ENCODE measurements at places on chromosomes 6 and 20.

DNA sequence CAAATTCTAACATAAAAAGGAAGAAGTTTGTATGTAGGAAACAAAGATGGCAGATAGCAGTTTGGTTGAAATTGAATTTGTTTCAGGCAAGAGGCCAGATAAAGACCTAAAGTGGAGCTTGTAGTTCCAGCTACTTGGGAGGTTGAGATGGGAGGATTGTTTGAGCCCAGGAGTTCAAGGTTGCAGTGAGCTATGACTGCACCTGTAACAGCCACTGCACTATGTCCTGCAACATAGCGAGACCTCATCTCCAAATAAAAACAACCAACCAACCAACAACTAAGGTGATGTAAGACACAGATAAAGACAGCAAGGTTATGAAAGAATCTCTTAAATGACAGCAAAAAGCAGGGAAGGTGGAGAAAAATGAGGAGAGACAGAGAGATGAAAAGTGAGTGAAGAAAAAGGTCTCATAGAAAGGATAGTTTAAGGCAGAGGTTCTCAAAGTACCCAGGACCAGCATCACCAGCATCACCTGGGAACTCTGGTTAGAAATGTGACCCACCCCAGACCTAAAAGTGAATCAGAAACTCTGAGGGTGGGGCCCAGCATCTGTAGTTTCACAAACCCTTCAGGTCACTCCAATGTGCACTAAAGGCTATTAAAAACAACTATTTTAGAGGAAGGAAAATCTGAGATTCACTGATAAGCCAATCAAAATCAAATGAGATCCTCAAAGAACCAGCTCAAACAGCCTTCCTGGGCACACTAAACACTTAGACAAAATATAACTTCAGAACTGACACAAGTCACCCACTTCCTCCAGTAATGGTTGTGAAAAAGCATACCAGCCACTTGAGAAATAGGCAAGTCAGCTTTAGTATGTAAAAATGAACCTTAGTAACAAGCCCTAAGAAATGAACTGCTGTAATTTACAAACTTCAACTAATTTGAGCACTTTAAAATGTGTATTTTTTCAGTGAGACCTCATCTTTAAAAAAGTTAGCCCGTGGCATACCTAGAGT lies 57.6 kb downstream of the FAM184A start:
- DNase-seq = no peak

DNA sequence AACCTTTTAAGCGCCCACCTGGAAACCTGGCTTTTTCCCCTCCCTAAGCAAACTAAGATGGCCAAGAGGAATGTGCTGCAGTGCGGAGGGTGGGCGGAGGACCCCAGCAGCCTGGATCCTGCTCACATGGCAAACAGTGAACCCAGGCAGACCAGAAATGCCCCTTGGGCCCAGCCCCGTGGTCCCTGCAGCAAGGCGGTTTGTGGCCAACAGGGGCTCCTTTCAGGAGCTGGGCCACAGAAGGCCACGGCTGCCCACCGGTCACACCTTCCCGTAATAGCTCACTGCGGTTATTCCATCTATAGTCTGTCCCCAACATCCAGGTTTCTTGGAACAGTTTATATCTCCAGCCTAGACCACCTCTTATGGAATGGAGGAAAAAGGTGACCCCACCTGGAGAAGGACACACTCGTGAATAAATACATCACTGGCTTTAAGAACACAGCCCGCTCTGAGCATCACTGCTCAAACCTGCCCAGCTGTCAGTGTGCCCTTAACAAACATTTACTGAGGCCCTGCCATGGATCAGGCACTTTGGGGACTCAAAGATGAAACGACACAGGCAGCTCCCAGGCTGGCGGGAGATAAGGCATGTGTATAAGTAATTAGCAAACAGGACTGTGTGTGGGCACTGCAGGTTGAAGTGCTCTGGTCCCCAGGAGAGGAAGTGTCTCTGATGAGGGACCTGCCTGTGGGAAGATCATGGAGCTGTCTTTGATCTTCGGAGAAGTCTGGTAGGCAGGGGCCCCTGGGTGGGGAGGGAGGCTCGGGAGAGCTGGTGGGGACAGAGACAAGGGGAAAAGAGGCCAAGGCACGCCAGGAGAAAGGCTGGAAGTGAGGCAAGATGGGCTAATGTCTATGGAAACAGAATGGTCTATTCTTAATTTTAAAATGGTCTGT lies 3.2 kb upstream of the TUBB1 start:
- no peak for DNase-seq

DNA sequence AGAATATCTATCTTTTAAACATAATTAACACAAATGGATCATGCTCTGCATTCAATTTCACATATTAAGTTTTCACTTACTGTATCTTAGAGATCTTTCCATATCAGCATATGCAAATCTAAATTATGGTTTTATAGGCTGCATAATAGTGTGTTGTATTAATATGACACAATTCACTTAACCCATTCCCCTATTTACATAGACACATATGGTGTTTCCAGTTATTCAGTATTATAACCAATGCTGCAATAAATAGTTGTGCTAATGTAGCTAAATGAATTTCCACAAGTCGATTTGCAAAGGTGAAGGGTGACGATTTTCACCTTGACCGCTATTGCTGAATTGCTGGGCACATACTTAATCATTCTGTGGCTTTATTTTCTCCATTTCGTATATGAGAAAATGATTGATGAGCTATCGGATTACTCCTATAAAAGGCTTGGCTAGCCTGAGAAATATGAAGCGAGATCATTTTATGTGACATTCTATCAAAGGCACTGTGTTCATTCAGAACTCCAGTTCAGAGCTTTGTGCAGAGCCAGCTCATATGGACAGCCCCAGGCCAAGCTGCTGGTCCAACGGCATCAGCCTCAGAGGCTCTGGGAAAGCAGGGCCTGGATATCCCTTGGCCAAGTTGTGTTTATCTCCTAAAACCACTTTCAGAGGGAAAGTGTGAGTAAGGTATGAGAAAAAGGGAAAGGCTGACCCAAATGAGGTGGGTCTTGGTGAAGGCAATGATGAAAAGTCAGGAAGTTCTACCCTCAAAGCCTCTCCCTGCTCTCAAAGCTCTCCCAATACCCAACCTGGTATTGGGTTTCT lies 50.8 kb downstream of the GFOD1 start:
- no peak for DNase-seq

- peak; percentile 80 for DNase-seq
Measured at GRCh38 chr6:7267466-7268091, 45.4 kb downstream of the SSR1 start.

- DNase-seq = peak; percentile 8
Measured at GRCh38 chr20:61429458-61430227, 177.6 kb downstream of the CDH4 start.

DNA sequence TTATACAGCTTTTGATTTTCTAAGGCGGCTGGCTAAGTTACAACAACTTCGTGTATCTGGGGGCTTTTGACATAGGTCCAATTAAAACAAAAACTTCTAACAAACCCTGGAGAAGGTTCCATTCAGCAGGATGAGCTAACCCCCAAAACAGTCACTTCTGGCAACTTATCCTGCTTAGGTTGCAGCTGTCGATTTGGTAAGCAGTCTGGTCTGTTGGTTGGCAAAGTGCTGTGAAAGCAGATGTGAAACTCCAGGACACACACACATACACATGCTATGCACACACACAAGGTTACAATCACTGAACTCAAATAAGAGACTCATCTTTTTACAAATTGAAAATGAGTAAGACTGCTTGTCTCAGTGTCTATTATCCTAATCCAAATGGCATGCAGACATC lies 119.0 kb upstream of the STMND1 start:
- no peak for DNase-seq

DNA sequence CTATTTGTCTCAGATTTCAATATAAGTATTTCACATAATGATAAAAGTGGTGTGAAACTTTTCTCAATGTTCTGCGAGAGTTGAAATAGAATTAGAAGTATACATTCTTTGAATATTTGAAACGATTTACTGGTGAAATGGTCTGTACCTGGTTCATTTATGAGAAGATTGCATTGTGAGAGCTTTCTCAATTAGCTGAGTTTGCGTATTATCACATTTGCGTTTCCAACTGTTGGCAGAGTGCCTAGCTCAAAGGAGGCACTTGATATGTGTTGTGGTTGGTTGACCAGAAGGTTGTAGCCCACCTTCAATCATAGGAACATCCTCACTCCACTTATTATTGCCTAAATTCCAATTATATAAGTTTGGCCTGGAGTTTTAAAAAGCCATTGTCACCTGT lies 58.8 kb upstream of the EXOC2 start:
- no peak for DNase-seq

- DNase-seq = no peak
Measured at GRCh38 chr6:39610221-39610620, 115.0 kb downstream of the KIF6 start.

DNA sequence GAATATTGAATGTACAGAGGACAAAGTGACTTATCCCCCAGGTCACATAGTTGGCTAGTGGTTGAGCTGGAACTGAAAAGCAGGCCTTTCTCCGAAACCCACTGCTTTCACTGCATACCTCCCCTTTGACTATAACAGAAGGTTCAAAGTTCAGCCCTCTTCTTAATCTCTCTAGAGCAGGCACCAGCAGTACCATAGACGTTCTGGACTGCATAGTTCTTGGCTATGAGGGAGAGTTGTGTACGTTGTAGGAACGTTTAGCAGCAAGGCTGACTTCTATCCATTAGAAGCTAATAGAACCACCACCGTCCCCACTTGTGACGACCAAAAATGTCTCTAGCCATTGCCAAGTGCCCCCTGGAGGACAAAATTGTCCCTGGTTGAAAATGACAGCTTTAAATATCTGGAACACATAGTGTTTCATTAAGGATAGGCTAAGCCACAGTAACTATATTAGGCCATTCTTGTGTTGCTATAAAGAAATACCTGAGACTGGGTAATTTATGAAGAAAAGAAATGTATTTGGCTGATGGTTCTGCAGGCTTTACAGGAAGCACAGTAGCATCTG lies 123.8 kb upstream of the MTHFD1L start:
- no peak for DNase-seq

DNA sequence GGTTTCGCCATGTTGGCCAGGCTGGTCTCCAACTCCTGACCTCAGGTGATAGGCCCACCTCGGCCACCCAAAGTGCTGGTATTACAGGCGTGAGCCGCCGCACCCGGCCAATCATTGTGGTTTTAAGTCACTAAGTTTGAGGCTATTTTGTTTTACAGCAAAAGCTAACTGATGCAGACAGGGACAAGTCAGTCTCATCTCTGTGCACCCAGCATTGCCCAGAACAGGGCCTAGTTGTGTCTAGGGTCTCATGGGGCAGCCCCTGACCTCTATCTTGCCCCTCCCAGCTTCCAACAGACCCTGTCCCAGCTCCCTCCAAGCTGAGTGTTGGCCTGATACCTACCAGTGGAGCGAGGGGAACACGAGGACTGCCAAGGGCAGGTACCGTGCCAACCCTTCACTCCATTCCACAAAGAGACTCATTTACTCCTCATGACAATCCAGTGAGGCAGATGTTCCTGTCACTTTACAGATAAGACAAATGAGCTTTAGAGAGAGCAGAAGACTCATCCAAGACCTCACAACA lies 8.9 kb upstream of the RBCK1 start:
- DNase-seq = no peak

DNA sequence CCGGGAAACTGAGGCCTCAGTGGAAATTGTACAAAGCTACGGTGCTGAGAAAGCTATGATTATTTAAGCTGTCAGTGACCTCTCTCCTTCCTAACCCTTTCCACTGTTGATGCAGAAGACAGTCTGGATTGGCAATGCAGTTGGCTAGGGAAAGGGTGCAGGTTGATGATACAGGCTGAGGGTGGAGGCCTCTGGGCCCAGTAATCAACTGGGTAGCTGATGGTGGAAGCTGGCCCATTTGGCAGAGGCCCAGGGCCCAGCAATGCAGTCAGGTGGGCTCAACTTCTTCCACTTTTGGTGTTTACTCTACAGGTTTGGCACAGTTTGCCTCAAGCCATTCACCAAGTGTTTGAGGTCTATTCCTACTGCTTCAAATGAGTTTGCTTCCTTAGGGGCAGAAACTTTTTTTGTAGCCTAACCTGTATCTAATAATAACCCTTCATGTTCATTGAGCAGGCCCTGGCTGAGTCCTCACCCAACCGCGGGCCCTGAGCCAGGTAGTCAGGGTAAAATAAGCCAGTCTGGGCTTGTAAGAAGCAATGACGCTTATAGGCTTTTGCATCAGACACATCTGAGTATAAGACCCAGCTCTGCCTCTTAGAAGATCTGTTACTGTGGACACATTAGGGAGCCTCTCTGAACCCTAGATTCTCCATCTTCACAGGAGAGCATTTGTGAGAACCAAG lies 12.1 kb downstream of the BCL2L1 start:
- no peak for DNase-seq
